ENCODE measurements at places on chromosomes 5 and 9.

GRCh38 chr5:10460252-10460906 is 18.7 kb downstream of the ROPN1L start:
- DNase-seq = no peak

DNA sequence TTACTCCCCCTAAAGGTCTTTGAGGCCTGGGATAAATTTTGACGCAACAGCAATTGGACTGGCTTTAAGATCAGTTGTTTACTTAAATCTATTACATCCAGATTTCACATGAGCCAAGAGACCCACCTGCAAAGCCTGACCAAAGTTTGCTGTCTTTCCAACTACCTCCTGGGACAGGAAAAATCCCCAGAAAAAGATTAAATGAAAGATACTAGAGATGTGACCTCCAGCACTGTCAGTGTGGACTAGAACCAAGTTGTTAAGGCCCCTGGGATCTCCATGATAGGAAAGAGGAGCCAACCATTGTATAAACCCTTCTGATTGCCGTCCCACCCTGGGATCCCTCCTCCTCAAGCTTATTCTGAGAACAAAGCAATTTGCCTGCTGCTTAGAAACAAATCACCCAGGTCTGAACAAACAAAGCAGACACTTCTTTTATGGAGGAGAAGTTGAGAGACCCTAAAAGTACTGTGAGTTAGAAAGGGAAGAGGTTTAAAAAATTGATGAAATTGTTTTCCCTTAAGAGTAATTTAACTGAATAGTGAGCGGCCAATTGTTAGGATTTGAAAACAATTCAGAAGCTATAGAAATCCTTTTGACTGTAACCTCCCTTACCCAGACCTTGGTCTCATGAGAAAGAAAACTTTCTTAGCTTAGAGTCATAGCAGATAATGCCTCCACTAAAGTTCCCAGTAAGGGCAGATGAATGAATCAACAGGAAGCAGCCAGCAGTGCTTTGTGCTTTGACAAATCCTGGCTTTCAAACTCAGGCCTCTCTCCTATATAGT is 255.2 kb downstream of the TMEM167A start:
- no peak for DNase-seq

- DNase-seq = no peak
These were observed 281.2 kb downstream of the BRINP1 start for GRCh38 chr9:119088002-119088547.

DNA sequence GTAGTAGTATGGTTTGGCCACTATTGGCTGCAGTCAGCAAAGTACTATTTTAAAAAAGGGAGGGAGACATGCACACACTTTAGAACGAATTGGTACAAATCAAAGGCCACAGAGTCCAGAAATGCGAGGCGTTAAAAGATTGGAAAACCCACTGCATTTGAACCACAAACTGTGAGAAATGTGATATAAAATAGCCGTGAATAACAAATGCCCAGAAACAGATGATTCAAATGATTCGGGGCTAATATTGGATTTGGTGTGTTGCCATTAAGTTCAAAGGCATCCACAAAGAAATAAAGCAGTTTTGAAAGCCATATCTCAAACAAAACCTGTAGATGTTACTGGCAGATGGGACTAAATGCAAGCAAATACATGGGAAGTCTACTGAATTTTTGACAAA is 140.9 kb upstream of the HMHB1 start:
- no peak for DNase-seq

- no peak for DNase-seq
These were observed 120.6 kb upstream of the MEF2C start for GRCh38 chr5:89003563-89004036.

DNA sequence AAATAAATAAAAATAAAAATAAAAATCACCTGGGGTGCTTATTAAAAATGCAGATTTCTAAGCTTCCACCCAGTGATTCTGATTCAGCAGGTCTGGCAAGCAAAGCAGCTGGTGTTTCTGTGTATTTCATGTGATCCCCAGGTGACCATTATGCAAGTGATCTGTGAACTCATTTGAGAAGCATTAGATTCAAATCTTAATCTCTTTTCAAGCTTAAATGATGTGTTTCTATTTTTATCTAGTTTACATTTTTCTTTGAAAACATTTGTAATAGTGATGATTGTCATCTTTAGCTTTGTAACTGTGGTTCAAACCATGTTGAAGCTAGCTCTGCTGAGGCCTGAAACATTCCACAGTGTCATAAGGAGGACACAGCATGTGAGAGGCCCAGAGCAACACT is 804.8 kb upstream of the ZNF608 start:
- DNase-seq = no peak

DNA sequence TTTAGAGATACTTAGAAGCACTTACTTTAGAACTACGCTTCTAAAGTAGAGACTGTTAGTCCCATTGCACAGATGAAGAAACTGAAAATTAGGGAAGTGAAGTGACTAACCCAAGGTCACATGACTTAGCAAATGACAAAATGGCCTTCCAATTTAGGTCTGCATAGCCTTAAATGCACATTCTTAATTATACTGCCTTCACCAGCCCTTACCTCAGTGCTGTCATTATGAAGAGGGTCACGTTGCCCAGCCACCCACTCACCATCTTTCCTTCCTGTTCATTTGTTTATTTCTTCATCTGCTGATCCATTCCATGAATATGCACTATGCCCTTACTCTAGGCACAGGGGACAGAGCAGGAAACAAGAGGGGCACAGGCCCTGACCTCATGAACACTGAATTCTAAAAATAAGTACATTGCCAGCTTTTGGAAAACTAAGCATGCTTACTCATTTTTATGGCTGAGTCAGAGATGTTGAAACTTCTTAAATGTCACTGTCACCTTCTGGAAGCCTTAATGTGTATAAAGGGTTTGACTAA is 8.6 kb downstream of the HAVCR2 start:
- DNase-seq = no peak

DNA sequence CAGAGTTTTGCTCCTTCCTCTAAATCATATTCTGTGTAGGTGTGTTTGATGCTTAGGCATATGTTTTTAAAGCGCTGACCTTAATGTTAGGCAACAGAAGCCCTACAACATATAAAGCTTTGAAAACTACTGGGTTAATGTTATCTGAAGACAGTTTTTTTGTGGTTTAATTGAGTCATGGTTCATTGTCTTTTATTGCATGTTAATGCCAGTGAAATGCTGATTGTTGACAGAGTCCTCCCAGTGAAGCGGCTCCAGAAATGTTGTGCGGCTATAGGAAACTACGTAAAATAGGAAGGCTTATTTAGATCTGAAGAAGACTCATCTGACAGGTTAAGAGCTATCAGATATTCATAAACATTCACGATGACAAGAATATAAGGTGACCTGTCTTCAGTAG is 424.6 kb downstream of the CCDC171 start:
- no peak for DNase-seq

GRCh38 chr5:136133922-136134379 is 1.3 kb downstream of the SMAD5 start:
- DNase-seq = no peak

DNA sequence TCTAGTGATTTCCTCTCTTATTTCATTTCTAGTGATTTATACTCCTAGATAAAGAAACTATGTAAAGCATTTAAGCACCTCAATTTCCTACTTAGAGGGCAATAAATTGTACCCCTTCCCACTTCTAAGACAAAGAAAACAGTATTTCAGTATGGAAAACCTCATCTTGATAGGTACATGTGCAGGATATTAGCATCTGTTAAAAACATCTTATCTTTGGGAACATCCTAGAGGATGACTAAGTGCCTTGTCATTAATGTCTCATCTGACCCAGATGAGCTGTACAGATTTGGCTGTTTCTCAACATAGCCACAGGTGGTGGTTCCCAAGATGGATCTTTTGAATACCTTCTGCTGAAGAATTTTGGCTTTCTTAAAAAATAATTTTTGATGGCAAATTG is 5.7 kb downstream of the MEGF10 start:
- no peak for DNase-seq

- no peak for DNase-seq
These were observed 342.0 kb downstream of the MLLT3 start for GRCh38 chr9:20280330-20280729.

- no peak for DNase-seq
These were observed 216.0 kb upstream of the KLF4 start for GRCh38 chr9:107705521-107705920.

DNA sequence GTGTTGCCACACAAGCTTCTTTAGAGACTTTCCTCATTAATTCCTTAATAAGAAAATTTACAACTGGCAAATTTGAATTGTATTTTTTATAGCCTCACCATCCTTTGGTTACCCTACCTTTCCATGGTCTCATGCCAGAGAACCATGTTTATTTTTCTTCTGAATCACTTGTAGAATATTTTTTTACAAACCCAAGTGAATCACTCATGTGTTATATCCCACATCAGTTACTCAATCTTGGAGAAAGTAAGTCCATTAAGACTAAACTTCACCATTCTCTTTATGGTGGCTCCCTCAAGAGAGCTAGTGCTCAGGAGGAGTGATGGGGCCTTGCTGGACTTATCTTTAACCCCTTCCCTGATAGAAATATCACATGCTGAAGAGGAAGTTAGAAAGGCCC is 128.9 kb downstream of the SUSD1 start:
- DNase-seq = no peak

DNA sequence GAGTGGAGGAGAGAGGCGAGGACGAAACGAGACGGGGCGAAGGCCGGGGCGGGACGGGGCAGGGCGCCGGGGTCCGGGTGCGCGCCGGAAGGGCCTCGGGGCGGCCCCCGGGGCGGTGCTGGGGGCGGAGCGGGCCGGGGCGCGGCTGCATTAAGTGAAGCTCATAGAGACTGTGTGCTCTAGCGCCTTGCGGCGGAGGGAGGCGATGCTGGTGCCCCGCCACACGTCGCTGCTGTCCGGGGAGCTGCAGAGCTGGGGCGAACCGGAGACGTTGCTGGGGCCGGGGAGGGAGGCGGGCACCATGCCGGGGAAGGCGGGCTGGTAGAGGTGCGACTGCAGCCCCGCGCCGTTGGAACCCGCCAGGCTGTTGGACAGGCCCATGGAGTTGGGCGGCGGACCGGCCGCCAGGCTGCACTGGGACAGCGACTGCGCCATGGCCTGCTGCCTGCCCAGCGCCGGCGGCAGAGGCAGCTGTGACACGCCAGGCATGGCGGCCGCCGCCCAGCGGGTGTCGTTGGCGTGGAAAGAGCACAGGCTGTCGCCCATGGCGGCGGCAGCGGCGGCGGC is 8.3 kb downstream of the OTP start:
- no peak for DNase-seq

DNA sequence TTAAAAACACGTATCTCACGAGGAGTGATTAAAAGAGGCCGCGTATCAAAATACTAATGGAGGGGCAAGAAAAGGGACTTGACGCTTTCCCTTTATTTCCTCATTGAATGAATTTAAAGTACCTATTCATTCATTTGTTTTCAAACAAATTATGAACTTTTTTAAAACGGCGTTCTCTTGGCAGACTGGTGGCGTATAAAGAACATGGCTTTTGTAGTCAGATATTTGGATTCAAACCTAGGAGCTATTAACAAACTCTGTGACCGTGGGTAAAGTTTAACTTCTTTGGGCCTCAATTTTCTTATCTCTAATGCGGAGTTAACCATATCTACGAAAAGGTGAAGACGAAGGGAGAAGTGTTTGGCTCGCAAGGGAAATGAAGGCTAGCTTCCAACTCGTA is 876 bp downstream of the CAAP1 start:
- peak; percentile 8 for DNase-seq

DNA sequence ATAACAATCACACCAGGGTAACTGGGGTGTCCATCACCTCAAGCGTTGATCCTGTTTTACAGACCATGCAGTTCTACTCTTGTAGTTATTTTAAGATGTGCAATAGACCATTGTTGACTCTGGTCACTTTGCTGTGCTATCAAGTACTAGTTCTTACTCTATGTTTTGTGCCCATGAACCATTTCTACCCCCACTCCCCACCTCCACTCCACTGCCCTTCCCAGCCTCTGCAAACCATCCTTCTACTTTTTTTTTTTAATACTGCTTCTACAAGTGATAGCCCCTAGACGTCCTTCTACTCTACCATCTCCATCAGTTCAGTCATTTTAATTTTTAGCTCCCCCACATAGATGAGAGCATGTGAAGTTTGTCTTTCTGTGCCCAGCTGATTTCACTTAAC is 38.8 kb downstream of the EHMT1 start:
- DNase-seq = no peak

GRCh38 chr5:58498340-58498942 is 7.2 kb downstream of the GAPT start:
- no peak for DNase-seq

DNA sequence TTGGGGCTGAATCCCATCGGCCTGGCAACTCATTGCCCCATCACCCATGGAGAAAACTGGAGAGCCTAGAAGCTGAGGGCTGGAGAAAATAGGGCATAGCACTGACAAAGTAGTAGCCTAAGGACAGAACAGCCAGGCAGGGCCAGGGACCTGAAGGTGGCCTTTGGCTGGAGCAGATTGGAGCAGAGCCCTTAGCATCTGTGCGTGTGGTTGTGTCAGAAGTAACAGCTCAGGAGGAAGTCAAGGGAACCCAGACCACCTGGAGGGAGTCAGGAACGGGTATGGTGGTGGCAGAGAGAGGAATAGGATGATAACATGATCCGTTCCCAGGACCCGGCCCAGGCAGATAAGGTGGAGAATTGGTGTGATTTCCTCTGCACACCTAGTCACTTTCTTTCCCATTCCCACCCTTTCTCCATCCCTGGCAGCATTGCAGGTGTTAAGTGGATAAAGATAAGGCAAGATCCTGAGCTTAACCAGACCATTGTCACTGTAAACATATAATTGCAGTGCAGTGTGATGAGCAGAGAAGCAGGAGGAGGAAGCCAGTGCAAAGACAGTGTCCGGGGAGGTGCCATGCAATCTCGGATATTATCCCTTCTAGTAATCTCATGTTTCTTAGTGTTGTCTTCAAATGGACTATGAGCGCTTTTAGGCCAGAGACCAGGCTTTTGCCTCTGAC is 67.0 kb downstream of the NDFIP1 start:
- no peak for DNase-seq

DNA sequence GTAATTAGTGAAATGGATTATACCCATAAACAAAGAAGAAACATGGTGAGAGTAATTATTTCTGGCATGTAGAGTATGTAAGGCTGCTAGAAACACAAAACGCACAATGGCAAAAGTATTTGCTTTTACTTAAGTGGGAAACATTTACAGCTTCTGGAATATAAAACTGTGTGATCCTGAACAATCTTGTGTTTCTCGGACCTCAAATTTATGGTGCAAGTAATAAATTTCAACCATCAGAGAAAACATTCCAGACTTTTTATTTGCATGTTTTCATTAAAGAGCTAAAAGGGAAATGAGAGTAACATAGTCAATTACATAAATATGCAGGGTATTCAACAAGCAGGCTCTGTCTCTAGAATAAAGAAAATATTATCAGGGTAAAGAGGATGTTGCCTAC is 17.2 kb upstream of the PRR16 start:
- DNase-seq = no peak

DNA sequence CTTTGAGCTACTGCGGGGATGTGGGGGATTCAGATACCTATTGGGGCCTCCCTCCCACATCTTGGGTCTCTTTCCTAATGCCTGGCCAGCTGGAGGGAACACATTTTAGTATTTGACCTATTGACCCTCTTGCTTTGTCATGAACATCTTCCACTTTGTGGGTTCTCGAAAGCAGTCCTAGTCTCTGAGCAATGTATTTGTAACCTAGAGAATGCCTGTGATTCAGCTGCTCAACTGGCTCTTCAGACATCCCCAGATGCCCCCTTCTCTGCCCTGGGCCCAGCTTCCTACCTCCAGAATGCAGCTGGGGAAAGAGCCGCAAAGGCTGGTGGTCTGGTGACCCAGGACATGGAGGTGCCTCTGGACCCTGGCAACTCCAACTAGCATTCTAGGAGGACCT is 32.2 kb downstream of the APTX start:
- DNase-seq = no peak
